ENCODE measurements at places on chromosomes 4 and X. TPM values are rescaled to one million over a fixed set of nuclear protein-coding genes. Genes with fewer than 3 reads are reported as not detected.

DNA sequence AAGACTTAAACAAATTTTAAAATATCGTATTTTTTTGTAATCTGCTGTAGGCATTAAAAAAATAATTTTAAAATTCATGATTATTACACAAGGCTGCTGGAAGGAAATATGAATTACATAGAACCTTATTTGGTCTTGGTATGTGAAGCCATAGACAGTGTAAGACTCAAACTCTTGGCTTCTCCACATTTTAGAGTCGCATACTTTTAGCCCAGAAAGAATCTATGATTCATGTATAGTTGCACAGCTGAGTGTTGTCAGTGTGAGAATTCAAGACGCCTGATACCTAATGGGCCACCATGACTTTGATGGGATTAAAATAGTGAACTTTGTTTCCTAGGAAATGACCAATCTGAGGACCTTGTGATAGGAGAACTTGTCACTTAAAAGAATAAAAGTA lies 1.4 kb downstream of the INTU start:
- peak; percentile 33 for DNase-seq

DNA sequence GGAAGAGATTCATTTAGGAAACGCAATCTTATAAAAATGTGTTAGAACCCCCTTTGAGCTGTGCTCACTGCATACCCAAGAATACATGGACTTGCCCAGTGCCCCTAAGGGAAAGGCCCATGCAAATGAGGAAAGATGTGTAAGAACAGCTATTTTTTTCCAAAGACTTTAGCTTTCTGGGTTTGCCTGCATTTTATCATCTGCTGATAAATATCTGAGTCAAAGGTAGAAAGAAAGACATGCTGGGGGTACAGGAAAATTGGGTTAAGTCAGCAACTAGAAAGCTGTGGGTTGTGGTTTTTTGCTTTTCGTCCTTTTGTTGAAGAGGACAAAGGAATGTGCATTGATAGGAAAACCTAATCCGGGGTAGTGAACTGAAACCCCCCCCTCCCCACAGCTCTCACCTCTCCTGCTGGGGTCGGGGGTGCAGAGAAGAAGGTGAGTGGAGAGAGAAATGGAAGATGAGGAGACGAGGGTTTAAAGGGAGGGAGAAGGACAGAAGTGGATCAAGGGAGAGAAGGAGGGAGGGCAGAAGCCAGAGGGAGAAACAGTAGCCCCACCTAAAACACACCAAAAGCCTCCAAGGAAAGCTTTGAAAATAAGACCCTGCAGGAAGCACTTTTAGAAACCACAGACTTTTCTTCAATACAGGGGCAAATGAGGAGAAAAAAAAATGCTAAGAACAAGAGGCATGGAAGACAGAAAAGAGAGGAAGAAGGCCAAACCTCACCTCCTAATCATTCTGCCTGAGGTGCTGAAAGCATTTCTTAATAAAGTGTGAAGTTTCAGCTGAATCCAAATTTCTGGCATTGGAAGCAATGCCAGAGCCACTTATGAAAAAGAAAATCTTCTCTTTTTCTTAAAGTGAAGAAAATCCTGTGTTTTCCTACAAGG lies 49.3 kb downstream of the KDR start:
- DNase-seq: no peak

DNA sequence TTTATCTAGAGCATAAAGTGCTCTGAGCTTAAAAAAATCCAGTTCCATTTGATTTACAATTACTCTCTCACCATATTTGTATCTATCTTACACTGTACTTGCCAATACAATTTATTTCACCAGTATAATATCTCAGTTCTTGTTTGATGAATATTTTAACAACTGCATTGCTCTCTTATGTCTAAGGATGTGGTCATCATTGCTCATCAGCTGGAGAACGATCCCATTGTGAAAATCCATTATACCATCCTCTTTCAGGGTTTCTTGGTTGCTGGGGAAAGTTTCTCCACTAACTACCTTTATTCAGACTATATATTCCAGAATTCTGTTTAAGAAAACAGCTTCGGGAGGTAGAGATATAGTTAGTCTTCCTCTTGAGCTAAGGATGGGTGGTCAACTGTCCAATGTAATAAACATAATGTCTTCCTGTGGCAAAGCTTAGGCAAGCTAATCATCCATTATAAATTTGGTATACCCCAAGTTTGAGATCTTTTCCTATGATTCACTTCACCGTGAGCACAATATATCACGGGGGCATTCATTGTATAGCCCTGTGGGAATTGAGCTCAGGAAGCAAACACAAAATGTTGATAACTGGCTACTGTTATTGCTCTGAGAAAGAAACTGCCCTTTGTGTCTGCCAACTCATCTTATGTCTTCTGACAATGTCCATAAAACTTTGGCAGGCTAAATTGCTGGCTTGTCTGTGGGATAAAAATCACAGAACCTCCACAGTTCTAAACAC lies 2361.9 kb downstream of the ARAP2 start:
- DNase-seq: peak; percentile 31

- no peak for DNase-seq
Measured at GRCh38 chrX:47214435-47215077, 3.9 kb upstream of the CDK16 start.

- DNase-seq: no peak
Measured at GRCh38 chrX:41468647-41469323, 21.6 kb downstream of the NYX start.

DNA sequence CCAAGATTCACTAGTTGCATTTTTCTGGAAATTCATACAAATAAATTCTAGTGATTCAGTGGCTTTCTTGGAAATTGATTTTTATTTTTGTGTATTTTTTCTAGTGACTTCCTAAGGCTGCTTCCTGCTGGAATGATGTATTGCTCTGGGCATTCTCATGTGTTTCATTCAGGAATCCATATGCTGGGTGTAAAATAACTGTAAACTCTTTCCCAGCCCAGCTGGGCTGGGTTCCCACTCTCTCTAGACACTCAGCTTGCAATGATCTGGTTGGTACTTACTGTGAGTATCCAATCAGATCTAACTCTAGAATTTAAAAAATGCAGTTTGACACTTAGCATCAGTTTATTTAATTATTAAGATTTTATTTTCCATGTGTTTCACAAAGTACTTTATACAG lies 882.2 kb downstream of the STIM2 start:
- no peak for DNase-seq

DNA sequence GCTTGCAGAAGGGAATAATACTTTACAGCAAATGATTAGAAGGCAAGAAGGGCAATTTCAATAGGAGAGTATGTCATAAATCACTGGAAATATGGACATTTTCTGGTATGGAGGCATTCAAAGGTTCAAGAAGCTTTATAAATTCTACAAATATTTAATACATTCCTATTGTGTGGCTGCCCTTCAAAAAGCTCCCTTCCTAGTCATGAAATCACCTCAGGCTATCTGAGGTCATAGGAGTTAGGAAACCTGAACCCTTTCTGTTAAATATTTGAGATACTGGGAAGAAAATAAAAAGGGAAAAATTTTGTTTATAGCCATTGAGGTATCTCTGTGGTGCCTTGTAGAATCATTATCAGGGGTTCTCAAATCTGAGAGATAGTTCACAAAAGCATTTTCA lies 316.8 kb upstream of the EMCN start:
- DNase-seq: no peak

DNA sequence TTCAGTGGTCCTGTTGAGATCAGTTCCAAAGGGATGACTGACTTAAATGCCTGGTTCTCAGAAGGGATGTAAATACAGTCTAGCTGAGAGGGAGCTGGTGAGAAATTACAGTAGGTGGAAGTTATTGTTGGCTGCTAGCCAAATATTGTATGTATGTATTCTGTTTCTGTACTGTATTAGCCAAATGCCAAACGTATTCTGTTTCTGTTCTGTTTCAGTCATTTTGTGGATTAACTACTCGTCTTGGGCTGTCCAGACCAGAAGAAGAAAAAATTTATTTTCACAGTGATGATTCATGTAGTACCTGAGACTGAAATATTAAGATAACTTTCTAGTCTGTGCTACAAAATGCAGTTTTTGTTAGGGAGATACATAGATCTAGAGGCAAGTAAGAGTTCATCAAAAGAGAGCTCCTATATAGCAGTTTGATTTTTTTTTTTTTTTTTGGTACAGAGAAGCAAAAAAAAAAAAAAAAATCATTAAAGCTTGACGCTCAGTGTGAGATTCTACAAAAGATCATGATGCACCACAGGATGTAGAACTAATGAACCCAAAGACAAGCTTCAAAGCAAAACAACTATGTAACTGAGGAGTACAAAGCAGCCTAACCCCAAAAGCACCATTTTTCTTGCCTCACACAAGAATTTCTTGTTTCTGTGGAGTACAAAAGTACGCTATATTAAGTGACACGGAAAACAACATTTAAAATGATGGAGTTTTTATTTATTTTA lies 54.8 kb downstream of the CASP6 start:
- no peak for DNase-seq

DNA sequence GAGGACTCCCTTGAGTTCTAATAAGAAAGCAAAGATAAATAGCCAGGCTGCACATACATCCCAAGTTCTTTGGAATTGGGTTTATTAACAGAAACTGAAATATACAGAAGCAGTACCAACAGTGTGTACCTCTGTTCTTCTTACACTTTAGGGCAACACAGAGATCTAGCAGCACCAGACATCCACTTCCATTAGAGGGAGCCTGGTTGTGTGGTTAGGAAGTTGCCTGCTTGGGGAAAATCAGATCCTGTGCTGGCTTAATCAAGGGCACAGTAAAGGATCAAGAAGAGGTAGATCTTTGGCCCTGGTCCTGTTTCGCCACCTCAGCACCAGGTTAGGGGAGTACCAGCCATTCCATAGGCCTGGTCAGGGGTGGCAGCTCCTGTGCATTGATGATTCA lies 231.1 kb upstream of the ARHGAP24 start:
- DNase-seq: no peak

DNA sequence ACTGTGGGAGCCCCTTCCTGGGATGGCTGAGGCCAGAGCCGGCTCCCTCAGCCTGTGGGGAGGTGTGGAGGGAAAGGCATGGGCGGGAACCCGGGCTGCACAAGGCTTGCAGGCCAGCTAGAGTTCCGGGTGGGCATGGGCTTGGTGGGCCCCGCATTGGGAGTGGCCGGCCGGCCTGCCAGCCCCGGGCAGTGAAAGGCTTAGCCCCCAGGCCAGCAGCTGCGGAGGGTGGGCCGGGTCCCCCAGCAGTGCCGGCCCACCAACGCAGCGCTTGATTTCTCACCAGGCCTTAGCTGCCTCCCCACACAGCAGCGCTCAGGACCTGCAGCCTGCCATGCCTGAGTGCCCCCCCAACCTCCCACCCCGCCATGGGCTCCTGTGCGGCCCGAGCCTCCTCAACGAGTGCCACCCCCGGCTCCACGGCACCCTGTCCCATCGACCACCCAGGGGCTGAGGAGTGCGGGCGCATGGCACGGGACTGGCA lies 78.0 kb downstream of the COX7B2 start:
- DNase-seq: no peak

- DNase-seq: no peak
Measured at GRCh38 chr4:101697266-101697665, 93.3 kb upstream of the BANK1 start.

DNA sequence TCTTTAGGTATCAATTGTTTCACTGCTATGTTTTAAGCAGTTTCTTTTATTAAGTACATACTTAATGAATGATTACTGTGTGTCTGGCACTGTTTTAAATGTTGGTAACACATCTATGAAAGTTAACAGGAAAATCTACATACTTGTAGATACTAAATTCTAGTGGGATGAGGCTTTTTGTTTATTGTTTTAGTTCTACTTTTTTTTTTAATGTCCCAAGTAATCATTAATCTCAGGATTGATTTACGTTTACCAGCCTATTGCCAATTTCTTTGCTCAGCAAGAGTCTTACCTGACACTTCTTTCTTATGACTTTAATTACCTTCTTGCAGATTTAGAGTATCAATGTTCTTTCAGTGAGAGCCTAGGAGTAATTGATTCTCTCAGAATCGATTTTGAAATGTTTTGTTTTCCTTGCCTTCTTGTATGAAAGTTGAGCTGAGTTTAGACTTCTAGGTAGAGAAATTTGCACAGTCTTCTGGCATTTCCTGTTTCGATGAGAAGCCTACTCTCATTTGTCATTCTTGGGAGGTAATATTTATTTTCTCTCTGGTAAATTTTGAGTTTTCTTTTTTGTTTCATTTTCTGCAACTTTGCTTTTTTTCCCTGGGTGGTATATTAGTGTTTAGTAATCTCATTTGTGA lies 235.2 kb upstream of the ANKRD50 start:
- DNase-seq: no peak

DNA sequence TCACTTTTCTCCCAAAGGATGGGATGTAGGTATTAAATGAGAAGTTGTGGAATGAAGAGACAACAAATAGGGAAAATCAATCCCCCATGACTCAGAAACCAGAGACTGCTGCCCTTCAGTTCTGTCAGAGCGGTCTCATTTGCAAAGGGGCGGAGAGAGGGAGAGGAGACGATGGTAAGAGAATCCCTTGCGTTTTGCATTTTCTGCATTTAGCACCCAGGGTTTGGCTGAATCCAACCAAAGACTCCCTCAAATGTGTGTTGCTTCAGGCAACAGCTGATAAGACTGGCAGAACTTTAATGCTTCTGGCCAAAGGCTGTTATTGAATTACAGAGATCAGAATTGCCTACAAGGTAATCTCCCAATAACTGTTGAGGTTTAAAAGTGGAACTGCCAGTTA lies 230.2 kb downstream of the EVC2 start:
- no peak for DNase-seq

DNA sequence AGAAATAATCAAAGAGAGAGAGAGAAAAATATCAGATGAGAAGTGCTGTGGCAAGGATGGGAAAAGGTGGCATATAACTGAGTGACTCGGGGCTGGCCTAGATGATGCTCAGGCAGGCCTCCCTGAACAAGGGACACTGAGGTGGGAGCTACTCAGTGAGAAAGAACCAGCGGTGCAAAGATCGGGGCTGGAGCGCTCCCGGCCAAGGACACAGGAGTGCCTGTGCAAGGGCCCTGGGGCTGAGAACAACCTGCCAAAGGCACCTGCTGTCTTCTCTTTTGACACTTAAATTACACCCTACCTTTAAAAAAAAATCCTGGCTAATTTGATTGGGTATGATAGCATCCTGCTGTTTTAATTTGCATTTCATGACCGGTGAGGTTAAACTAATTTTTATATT lies 77.7 kb upstream of the C4orf50 start:
- DNase-seq: no peak

The HSFX3 gene
- not detected for total RNA-seq

The GRIA3 gene
- total RNA-seq: not detected

The ADAM29 gene
- total RNA-seq: not detected

The TMEM144 gene
- total RNA-seq: 2.6 TPM

The CCSER1 gene
- total RNA-seq: 0.81 TPM

The SMIM31 gene
- not detected for total RNA-seq

The MTTP gene
- not detected for total RNA-seq

The TSPAN5 gene
- 46.6 TPM for total RNA-seq

The PCDH18 gene
- 0.28 TPM for total RNA-seq

All from foreskin keratinocyte (primary cell).